ENCODE measurements at places on chromosomes 6 and 20. TPM values are rescaled to one million over a fixed set of nuclear protein-coding genes. Genes with fewer than 3 reads are reported as not detected.

DNA sequence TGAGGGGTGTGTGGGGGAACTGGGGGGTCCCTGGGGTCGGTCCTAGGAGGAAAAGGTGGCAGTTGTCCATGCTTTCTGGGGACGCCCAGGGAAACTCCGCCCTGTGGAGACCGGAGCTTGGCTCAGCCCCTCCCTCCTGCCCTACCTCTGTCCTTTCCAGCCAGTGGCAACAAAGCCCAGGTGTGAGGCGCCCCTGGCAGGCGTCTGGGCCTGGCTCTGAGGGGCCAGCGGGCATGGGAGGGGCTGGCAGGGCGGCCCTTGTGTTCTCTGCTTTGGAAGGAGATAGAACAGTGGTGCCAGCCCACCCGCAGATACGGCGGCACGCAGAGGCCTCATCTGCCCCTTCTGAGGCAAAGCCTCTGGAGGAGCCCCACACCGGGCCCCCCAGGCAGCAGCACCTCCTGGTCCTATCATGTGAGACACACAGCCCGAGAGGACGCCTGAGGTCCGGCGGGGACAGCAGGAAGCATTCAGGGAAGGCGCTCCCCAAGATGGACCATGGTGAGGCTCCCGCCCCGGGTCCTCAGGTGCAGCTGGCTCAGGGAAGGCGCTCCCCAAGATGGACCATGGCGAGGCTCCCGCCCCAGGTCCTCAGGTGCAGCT, 47.9 kb downstream of the YTHDF1 start:
- no peak overlapping the region for H3K4me3 ChIP-seq
- H3K4me1 ChIP-seq = no peaks in the 10 kb centered on the region
- peaks cover 4% of the 10 kb centered on the region for H3K27me3 ChIP-seq
- H3K36me3 ChIP-seq = no peaks in the 10 kb centered on the region
- DNase-seq = no peak

GRCh38 chr6:90463359-90463758, 123.5 kb downstream of the MAP3K7 start:
- no peaks in the 10 kb centered on the region for H3K27me3 ChIP-seq
- H3K4me3 ChIP-seq = no peak overlapping the region
- no peak for DNase-seq
- no peak overlapping the region for H3K27ac ChIP-seq

DNA sequence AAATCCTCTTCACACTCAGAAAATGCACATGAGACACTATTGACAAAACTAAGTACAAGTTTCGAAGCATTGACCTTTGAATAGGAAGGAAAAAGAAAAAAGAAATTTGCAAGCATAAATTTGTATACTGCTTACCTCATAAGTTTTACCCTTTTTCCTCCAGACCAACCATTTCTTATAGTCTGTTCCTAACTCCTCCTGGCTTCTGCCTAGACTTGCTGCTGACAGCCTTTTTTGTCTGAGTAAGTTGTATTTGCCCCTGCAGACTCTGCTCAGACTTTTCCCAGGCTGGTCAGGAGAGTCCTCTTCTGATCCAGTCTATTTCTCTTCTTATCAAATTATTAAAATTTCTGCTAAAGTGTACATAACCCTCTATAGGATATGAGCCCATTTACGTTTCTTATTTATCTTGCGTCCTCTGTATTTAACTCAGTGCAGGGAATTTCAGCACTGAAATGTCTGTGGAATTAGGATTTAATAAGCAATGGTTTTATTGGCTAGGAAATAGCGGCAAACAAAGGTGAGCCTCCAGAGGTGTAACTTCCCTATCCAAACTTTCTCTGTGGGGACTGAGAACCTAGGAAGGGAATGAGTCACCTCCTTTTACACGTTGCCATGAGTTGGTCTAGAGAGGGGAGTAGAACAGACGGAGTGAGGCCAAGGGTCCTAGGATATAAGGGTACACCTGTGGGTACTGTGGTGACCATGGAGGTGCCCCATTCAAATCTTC, 207.1 kb upstream of the MARCKS start:
- H3K4me3 ChIP-seq = no peak overlapping the region
- H3K27ac ChIP-seq = no peak overlapping the region
- peaks cover 25% of the 10 kb centered on the region for H3K4me1 ChIP-seq

DNA sequence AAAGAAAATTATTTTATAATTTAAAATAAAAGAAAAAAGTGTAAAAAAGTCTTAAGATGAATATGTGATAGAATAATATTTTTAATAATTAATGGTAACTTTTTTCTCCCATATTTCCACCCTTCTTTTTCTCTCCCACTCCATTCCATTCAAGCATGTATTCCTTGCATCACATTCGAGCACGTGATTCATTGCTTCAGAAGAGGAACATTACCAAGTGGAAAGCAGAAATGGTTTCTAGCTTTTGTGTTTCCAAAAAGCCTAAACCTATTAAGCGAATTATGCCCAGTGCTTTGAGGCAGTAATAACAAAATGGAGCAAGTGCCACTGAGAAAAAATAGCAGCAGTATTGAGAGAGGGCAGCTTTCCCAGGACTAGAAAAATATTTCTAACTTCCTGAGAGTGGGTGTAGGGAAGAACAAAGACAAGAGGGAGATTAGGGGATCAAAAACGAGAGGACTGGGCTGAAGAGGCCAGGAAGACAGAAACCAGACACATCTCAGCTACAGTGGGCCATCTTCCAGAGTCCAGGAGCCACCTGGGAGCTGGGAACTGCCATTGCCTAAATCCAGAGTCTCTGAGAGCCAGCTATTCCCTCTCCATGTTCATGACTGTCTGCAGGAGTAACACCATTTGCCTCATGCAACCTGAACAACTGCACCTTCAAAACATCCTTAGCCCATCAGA, 15.0 kb upstream of the AKIRIN2 start:
- no peaks in the 10 kb centered on the region for H3K36me3 ChIP-seq
- peaks cover 22% of the 10 kb centered on the region for H3K4me1 ChIP-seq
- no peak overlapping the region for H3K4me3 ChIP-seq
- H3K27ac ChIP-seq = no peak overlapping the region

DNA sequence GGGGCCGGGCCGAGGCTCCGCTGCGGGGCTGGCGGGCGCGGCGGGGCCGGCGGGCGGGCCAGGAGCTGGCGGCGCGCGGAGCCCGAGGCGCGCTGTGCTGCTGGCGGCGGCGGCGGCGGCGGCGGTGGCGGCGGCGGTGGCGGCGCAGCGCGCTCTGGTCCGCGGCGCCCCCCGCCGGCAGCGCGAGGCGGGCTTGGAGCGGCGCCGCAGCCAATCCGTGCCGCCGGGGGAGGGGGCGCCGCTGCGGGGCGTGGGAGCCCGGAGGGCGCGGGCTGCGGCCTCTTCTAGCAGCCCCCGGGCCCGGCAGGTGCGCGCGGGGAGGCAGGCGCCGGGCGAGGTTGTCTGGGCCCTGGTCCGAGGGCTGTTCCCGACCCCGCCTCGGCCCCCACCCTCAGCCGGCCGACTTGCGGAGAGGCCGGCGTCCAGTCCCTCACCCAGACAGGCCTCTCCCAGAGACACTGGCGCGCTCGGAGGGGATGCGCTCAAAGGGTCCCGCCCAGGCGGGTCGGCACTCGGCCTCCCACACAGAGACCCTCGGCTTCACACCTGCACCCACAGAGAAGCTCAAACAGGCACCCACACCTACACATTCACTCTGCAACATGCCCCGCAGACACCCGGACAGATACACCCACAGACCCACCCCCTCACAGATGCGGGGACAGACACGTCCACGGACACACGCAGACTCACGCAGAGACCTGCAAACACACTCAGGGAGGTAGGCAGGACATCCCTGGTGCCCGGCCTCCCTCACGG, at the start of gene RIMS4:
TSS of gene RIMS4 (minus strand) at position 156 of the 759 bp plus-strand sequence. CDS start 275 bp downstream, outside the sequence.
- H3K27me3 ChIP-seq = peaks cover 70% of the 10 kb centered on the region
- no peak for DNase-seq
- H3K36me3 ChIP-seq = no peaks in the 10 kb centered on the region
- no peak within 1 kb of the TSS for H3K27ac ChIP-seq

DNA sequence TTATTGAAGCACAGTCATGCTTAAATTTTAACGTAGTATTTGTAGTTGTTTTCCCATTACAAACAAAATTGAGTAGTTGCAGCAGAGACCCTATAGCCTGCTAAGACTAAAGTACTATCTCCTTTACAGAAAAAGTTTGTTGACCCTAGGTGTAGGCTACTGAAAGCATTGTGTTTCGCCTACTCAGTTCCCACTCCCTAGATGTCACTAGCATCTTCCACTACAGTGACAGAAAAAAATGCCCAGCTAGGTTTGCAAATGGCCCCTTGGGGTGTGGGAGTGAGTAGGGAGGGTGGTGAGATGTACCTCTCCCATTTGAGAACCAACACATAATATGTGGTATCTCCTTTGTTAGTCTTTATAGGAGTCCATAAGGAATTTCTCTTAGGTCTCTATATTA, 34.5 kb downstream of the UBR2 start:
- H3K27me3 ChIP-seq = no peaks in the 10 kb centered on the region
- no peak for DNase-seq
- no peaks in the 10 kb centered on the region for H3K4me1 ChIP-seq
- no peak overlapping the region for H3K4me3 ChIP-seq
- H3K36me3 ChIP-seq = peaks cover 8% of the 10 kb centered on the region

- H3K4me1 ChIP-seq = no peaks in the 10 kb centered on the region
- H3K27ac ChIP-seq = no peak overlapping the region
- H3K36me3 ChIP-seq = no peaks in the 10 kb centered on the region
- H3K4me3 ChIP-seq = no peak overlapping the region
- H3K27me3 ChIP-seq = no peaks in the 10 kb centered on the region
These were observed 44.8 kb downstream of the INSM1 start for GRCh38 chr20:20412750-20413149.

GRCh38 chr20:32484958-32485769, 100.0 kb downstream of the NOL4L start:
- no peaks in the 10 kb centered on the region for H3K27me3 ChIP-seq
- H3K4me3 ChIP-seq = peak overlapping the region; percentile 85
- H3K27ac ChIP-seq = no peak overlapping the region
- DNase-seq = peak; percentile 82

GRCh38 chr6:43940393-43941087, 170.5 kb downstream of the VEGFA start:
- DNase-seq = no peak
- no peaks in the 10 kb centered on the region for H3K27me3 ChIP-seq
- no peak overlapping the region for H3K4me3 ChIP-seq
- H3K4me1 ChIP-seq = no peaks in the 10 kb centered on the region

DNA sequence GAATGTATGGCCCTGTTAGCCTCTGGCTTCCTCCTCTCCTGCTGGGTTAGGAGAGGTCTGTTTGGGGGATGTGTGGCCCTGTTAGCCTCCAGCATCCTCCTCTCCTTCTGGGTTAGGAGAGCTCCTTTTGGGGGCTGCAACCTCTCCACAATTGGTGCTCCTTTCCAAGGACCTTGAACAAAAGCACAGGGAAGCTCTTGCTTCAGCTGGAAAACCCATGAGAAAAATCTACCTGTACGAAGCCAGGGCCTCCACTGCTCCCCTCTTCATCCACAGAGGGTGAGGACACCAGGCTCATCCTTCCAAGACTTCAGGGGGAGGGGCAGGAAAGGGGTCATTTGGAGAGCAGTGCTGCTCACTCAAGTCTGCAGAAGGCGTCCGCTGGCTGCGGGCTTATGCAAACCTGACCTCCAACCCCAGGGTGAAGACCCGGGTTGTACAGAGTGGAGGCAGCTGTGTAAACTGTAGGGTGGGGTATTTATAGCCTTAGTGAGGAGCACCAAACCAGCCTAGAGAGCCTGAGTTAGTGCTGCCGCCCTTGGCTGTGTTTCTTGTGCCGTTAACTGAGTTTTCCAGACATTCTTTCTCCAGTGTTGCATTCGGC, 62.1 kb downstream of the SLC24A3 start:
- H3K27me3 ChIP-seq = peaks cover 74% of the 10 kb centered on the region
- no peaks in the 10 kb centered on the region for H3K36me3 ChIP-seq
- H3K4me3 ChIP-seq = no peak overlapping the region
- no peak for DNase-seq
- H3K4me1 ChIP-seq = no peaks in the 10 kb centered on the region

GRCh38 chr6:165973473-165973872, 194.2 kb downstream of the TBXT start:
- H3K4me1 ChIP-seq = no peaks in the 10 kb centered on the region
- H3K4me3 ChIP-seq = no peak overlapping the region
- 0 out of 2 replicates have a peak, but pooled peaks cover 3% of the 10 kb centered on the region for H3K27me3 ChIP-seq
- H3K36me3 ChIP-seq = no peaks in the 10 kb centered on the region

GRCh38 chr6:37928217-37928616, 108.7 kb downstream of the ZFAND3 start:
- no peak overlapping the region for H3K27ac ChIP-seq
- no peak for DNase-seq
- no peak overlapping the region for H3K4me3 ChIP-seq
- H3K4me1 ChIP-seq = no peaks in the 10 kb centered on the region

DNA sequence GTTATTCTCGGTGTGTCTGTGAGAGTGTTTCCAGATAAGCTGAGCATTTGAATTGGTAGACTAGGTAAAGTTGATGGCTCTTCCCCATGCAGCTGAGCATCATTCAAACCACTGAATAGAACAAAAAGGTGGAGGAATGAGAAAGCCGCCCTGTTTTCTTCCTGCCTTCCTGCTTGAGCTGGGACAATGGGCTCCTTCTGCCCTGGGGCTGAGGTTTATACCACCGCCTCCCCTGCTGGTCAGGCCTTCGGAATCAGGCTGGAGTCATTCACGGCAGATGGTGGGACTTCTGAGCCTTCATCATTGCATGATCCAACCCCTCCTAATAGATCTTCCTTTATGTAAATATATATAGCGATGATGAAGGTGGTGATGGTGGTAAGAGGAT, 124.9 kb downstream of the ANKRD60 start:
- no peak overlapping the region for H3K27ac ChIP-seq
- H3K27me3 ChIP-seq = no peaks in the 10 kb centered on the region
- H3K4me3 ChIP-seq = no peak overlapping the region
- no peaks in the 10 kb centered on the region for H3K36me3 ChIP-seq
- peaks cover 13% of the 10 kb centered on the region for H3K4me1 ChIP-seq

DNA sequence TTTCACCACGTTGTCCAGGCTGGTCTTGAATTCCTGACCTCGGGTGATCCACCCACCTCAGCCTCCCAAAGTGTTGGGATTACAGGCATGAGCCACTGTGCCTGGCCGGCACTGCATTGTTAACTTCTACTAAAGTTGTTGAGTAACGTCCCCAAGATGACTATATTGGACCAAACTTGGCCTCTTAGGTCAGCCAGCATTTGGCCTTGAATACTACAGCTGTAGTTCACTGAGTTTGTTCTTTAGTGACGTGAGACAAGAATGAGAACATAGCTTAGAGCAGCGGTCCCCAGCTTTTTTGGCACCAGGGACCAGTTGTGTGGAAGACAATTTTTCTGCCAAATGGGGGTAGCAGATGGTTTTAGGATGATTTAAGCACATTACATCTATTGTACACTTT, 237.1 kb downstream of the TBC1D7 start:
- no peaks in the 10 kb centered on the region for H3K4me1 ChIP-seq
- H3K36me3 ChIP-seq = no peaks in the 10 kb centered on the region
- peaks cover 59% of the 10 kb centered on the region for H3K27me3 ChIP-seq
- no peak overlapping the region for H3K27ac ChIP-seq
- no peak for DNase-seq

The MTFR2 gene
- 6.2 TPM for total RNA-seq

The VTA1 gene
- 38.6 TPM for total RNA-seq

The TLDC2 gene
- total RNA-seq = not detected

The SOBP gene
- total RNA-seq = 0.17 TPM

The CALHM6 gene
- total RNA-seq = not detected

The PTPRT gene
- total RNA-seq = not detected

The ZSCAN31 gene
- total RNA-seq = 10.7 TPM

The PSMB9 gene
- 1.5 TPM for total RNA-seq

All from PC-3 (cell line).